ENCODE measurements at places on chromosomes 6 and 20.
A peak's percentile ranks its signal among the peaks of the same experiment; 100 is the strongest.

- no peak for DNase-seq
Observed at GRCh38 chr20:38961530-38962043, 557 bp upstream of the DHX35 start.

- DNase-seq, result no peak
Observed at GRCh38 chr20:34829191-34829590, 3.7 kb upstream of the NCOA6 start.

DNA sequence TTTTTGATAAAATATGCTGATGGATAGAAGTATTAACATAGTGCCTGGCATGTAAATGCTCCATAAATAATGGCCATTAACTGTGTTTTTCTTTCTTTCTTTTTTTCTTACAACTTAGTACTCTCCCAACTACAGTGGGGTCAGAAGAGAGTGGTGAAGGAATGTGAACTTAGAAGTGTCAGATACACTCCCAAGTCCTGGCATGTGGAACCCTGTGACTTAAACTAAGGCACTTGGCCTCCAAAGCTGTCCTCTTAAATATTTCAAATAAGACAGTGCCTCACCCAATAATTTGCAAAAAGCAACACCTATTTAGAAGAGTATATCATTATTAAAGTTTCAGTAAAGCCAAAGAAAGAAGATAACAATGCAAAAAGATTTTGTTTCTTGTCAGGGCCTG lies 129.1 kb upstream of the NUP153 start:
- no peak for DNase-seq

DNA sequence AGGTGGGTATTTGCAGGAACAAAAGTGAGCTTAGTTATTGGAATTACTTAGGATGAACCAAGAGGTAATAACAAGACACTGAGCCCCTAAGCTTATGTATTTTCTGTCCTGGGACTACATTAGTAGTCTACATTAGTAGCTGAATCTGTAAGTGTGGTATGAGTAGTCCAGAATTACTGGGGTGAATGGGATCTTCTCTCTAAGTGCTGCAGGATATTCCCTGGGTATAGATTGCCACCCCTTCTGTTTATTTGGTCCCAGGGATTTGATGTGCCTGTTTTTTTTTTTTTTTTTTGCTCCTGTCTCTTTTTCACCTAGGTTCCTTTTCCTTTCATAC lies 5.9 kb downstream of the CD2AP start:
- DNase-seq, result no peak

DNA sequence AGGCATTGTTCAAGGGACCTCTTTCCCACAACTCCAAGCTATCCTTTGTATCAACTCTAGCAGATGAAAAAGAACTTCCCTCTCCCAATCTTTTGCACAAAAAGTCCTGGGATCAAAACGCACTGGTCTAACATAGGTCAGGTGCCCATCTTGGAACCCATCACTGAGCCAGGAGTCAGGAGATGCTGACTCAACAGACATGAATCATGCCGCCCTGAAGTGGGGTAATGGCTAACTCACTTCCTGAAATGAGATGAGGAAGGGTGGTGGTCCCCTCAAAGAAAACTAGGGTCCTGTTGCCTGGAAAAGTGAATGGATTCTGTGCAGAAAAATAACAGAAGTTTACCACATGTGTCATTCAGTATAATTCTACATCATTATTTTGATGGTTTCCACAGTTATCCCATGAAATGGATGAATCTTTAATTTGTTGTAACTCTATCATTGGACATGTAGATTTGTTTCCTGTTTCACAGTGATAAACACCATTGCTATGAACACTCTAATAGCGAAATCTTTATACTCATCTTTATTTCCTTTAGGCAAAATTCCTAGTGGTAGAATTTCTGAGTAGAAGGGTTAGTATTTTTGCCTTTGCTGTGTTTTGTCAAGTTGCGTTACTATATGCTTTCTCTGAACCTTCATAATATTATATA lies 151.3 kb downstream of the SLC16A10 start:
- no peak for DNase-seq

GRCh38 chr20:58566981-58567380 lies 51.8 kb upstream of the APCDD1L start:
- DNase-seq, result no peak

GRCh38 chr6:46044881-46045617 lies 29.4 kb upstream of the CLIC5 start:
- peak; percentile 39 for DNase-seq

GRCh38 chr6:127992144-127992543 lies 91.3 kb upstream of the THEMIS start:
- no peak for DNase-seq

- no peak for DNase-seq
Observed at GRCh38 chr20:5606350-5606749, 143.9 kb upstream of the SHLD1 start.

GRCh38 chr6:158825951-158826306 lies 6.8 kb upstream of the EZR start:
- no peak for DNase-seq

GRCh38 chr6:75986935-75987334 lies 85.5 kb downstream of the IMPG1 start:
- no peak for DNase-seq

- DNase-seq, result no peak
Observed at GRCh38 chr6:143939364-143939763, 68.7 kb downstream of the PLAGL1 start.

DNA sequence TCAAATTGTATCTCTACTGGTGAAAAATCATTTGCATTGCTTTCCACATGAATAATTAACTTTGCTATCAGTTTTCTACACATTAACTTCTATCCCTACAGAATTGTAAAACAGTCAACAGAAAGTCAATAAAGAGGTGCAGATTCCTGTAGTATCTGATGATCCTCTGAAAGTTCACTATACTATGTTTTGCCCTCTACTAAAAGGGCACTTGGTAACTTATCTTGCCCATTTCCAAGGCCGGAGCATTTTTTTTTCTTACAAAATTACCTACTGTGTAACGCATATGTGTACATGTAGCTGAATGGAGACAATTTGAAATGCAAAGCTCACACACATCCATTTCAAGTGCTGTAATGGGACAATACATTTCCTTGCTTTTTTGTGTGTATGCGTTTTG lies 9.6 kb upstream of the SPTLC3 start:
- no peak for DNase-seq

- no peak for DNase-seq
Observed at GRCh38 chr6:158044525-158044888, 62.8 kb downstream of the SYNJ2 start.

- DNase-seq, result no peak
Observed at GRCh38 chr6:1869769-1870168, 260.1 kb downstream of the FOXC1 start.

DNA sequence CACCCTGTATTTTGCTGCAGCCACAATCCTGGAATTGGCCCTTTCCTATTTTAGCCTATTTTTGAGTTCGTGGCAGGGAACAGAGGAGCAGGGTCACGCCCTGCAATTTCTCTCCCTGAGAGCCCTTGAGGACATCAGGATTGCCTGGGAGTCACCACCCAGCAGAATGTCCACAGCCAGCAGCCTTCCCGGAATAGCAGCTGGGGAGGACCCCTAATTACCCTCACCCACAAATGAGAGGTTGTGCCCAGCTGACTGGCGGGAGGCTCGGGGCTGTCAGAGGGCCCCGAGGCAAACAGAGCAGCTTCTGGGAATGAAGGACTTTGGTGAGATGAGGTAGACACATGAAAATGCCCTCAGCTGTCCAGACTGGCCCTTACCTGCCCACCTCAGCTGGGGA lies 165.1 kb downstream of the PREX1 start:
- no peak for DNase-seq

DNA sequence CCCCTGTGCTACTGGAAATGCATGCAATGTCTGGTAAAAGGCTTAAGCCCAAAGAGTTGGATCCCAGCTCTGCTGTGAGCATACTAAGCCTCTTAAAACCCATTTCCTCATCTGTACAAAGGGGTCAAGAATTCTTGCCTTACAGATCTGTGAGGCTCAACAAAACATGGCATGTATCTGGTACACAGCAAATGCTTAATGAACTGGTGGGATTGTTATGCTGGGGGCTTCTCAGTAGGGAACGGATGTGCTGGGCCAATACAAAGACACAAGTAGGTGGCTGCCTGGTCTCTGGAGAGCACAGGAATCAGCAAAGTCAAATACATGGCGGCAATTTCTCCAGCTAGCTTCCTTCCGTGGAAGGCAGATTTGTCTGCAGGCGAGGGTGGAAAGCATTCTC lies 62.3 kb downstream of the LAMP5 start:
- DNase-seq, result no peak

- DNase-seq, result no peak
Observed at GRCh38 chr20:22389836-22390542, 194.4 kb downstream of the FOXA2 start.

DNA sequence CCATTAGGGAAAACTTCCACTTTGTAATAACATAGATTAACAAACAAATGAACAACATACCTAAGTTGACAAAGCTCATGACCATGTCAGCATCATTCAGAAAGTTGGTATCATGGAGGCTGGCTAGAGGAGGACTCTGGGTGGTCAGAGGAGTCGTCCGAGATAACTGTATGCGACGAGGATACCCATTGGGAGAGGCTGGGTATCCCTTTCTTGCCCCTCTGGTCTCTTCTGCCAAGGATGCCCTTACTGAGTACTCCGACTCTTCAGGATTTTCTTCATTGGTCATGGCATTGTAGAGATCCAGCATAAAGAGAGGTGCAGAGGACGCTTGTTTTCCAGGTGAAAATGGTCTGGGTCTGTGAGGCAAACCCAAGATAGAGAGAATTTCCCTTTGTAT lies 1.1 kb downstream of the BMP5 start:
- peak; percentile 81 for DNase-seq

DNA sequence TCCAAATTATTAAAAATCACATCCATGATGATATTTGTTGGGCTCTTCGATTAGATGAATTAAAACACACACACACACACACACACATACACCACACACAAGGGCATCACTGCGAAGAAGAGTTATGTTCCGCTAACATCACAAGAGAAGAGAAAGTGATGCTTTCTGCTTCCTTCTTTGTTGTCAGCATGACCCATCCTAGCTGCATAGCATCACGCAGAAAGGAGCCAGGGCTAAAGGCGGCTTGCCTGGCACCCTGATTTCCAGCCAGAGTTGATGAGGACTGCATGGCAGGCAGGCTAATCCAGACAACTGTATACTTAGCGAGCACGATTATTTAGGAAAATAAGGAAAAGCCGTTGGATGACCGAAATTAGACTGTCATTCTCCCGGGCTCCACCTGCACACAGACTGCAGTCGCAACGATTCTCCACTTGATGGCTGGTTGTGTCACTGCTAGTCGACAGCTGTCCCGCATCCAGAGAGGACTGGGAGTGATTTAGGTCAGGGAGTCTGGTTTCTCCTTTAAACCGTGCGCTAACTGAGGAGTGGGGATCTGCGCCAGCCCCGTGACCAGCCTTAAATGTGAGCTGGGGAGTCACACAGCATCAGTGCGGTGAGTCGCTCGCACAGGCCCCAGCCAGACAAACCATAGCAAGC lies 70.6 kb upstream of the SOX4 start:
- DNase-seq, result peak; percentile 4

DNA sequence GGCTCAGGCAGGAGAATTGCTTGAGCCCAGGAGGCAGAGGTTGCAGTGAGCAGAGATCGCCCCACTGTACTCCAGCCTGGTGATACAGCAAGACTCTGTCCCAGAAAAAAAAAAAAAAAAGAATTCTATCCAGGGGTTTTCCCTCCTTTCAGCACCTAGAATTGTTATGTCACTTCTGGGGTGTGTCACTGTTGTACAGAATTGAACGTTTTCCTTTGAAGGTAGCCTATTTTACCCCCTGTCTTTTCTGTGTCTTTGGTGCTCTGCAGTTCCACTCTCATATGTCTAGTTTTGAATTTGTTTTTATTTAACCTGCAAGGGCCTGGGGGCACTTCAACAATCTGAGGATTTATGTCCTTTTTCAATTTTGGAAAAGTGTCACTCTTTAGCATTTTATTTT lies 19.3 kb upstream of the ARID1B start:
- DNase-seq, result no peak

GRCh38 chr6:23784301-23784919 lies 341.6 kb upstream of the NRSN1 start:
- DNase-seq, result no peak

DNA sequence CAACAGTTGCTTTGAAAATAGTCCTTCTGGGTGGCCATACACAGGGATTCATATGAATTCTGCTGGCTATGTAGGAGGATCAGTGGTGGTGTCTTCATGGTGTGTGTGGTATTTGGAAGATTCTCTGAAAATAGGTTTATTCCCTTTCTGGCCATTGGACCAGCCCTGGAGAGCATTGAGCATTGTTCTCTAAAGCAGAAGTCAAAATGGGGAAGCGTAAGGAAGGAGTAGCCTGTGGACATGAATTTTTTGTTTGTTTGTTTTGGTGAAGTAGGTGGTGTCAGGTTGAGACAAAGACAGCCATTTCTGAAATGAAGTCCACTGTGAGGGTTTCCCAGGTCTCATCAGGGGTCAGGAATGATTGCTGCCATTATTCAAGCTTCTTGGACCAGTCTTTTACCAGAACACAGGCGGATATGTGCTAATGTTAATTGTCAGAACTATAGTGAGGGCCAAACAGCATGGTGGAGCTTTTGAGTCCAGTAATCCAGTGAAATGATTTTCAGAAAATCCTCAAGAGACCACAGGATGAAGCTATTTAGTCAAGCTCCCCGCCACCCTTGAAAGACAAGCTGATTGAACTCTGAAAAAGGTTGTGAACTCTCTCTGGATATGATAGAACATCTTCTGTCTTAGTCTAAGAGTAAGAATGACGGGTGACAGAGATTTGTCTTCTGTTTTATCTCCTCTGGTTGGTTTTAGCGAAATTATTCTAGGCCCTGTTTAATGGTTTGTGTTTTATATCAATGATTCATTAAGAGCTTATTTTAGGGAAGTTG lies 60.0 kb downstream of the DNAH8 start:
- DNase-seq, result no peak

DNA sequence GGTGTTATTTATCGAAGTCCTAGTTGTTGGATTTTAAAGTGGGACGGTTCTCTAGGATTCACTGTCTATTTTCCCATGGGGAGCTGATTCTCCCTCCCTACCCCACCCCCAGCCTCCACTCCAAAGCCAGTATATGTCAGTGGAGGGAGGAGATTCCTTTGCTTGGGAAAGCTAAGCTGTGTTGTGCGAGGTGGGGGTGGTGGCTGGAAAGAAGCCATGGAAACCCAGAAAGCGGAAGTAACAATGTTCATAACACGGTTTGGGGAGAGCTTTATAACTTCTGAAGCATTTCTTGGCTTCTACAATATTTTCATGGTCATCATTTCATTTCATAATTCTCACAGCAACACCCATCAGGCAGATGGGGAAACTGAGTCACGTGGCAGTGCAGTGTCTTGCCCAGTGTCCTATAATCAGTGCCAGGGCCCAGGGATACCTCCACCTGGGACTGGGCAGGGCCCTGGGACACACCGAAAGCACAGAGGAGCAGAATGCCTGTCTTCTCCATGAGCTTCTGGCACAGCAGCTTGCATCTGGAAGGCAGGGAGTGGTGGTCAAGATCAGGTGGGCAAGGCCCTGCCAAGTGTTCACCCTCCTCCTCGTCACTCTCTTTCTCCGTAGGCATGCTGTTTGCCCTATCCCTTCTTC lies 4.5 kb downstream of the SUN5 start:
- no peak for DNase-seq

DNA sequence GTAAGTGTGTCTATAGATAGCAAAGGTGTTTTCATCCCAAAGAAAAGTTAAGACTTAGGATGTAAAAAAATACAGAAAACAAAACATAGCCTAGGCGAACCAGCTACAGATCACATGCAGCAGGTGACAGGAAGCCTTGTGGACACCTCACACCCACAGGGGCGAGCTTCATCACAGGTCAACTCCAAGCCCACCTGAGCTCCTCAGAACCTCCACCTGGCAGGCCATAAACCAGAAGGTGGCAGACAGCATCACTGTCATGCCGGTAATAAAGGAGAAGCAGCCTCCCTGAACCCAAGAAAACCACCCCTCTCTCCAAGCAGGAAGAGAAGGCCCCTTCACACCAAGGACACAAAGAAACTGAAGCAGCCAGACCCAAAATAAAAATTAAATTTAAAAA lies 1.0 kb downstream of the RALGAPA2 start:
- no peak for DNase-seq
